ENCODE measurements at places on chromosomes 2 and 18. TPM values are rescaled to one million over a fixed set of nuclear protein-coding genes. Genes with fewer than 3 reads are reported as not detected.

GRCh38 chr2:47239119-47239969 is 84.2 kb upstream of the STPG4 start:
- DNase-seq: no peak

- DNase-seq: no peak
These were observed 71.6 kb downstream of the RRM2 start for GRCh38 chr2:10193851-10194820.

DNA sequence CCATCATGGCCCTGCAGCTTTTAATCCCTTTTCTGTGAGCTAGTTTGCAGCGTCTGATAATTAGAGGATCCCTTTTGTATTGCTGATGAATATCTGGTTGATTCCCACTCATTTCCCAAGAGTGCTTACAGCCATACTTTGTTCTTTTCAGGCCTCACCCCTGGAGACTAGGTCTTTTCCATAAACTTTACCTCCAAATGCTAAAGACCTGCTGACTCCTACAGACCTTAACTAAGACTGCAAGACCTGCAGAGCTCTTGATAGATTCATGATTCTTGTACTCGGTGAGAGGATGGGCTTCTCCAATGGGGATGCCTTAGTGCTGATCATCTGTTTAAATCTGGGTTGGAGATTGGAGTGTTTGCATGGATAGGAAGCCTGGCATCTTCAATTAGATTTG is 33.1 kb upstream of the DYNAP start:
- DNase-seq: no peak

GRCh38 chr18:72246076-72246475 is 298.1 kb downstream of the CBLN2 start:
- DNase-seq: no peak

DNA sequence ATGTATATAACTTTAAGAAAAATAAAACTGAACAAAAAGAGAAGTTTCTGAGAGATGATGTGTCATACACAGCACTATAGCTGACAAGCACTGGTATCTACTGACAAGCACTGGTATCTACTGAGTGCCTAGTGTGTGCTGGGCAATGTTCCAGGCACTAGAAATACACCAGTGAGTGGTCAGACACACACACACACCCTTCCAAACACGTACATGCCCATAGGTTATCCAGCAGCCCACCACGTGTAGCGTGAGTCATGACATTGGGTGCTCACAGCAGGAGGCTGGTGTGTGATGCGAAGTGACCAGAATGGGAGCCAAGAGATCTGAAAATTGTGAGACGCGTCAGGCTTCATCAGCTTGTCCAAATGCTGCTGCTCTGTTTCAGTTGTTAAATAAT is 12.2 kb upstream of the GNAL start:
- DNase-seq: no peak

DNA sequence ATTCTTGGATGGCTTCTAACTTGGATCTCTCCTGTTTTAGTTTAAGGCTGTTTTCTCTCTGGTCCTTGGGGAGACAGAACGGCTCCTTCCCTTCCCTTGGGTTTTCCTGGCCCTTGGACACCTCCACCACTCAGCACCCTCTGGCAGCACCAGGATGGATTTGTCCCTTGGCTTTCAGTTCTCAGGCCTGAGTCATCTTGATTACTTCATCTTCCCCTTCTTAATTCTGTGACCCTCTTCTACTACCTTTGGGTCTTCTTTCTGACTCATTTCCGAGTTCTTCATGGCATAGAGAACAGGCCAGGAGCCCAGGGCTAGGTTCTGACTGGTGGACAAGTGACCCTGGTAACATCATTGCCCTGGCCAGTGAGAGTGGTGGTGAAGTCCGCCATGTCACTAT is 14.9 kb downstream of the IGFBP2 start:
- no peak for DNase-seq

GRCh38 chr2:142217804-142218203 is 87.0 kb upstream of the LRP1B start:
- DNase-seq: no peak

DNA sequence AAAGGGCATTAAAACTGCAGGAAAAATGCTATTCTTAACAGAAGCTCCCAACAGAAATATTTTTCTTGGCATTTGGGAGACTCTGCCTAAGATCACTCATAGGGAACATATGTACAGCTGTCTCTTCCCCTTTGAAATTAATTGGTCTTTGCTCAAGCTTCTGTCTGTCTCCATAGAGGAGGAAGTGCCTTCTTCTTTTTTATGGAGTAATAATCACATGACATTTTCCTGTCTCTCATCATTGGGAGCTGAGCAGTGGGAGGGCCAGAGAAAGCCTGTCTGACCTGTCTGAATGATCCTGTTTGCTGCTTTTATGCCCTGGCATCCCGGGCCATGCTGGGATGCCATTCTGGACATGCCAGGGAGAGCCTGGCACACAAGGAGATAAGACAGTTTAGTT is 145.6 kb downstream of the AQP4 start:
- no peak for DNase-seq

DNA sequence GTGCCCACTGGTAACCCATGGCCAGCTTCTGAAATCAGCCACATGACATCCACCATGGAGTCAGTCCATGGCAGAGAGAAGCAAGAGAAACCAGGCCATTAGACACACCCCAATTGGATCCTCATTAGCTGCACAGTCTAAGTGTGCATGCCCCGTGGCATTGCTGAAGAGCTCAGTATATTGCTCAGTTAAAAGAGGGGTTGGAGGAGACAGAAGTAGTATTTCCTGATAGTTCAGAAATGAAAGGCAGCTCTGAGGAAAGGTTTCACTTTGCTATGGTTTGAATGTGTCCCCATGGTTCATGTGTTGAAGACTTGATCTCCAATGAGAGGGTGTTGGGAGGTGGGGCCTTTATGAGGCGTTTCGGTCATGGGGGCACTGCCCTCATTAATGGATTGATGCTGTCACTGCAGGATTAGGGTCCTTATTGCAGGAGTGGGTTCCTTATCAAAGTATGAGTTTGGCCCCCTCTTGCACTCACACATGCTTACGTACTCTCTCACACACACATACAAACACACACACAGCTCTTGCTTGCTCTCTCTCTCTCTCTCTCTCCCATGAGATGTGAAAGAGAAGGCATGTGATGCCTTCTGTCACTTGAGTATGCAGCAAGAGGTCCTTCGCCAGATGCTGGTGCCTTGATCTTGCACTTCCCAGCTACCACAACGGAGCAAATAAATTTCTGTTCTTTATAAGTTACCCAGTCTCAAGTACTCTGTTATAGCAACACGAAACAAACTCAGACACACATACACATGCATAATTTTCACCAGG is 58.0 kb downstream of the TMEM163 start:
- DNase-seq: no peak

DNA sequence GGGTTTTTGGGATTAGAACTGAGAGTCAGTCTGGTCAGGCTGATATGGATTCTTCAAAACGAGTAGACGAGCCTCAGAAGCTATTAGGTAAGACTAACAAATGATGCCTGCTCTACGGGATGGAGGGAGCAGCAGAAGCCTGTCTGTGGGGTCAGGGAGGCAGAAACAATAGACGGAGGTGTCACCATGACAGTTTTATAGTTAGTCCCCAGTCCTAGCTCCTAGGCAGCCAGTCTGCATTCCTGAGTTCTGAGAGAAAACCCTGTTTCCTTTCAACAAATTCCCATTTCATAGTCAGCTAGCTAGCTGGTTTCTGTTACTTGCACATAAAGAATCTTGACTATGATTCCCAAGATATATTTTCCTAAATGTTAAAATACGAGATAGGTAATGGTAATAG is 542.1 kb downstream of the PID1 start:
- no peak for DNase-seq

VSNL1 gene
- not detected for total RNA-seq

PLCL1 gene
- 0.08 TPM for total RNA-seq

HTR2B gene
- not detected for total RNA-seq
